M059J (cell line): ENCODE measurements at places on chromosomes 3 and 15. TPM values are rescaled to one million over a fixed set of nuclear protein-coding genes. Genes with fewer than 3 reads are reported as not detected.

VWA5B2 gene
- total RNA-seq: not detected in 2 replicates

GRAMD2A gene
- total RNA-seq: 0.34 and 0.44 TPM in 2 replicates

DNAH1 gene
- 0.02 and 0.52 TPM in 2 replicates for total RNA-seq

TMEM212 gene
- total RNA-seq: not detected in 2 replicates

CLDN16 gene
- not detected in 2 replicates for total RNA-seq

CACNA2D3 gene
- 0.91 TPM in 2 replicates for total RNA-seq

GPR15 gene
- total RNA-seq: 27.8 and 41.3 TPM in 2 replicates

ZWILCH gene
- total RNA-seq: 27.2 and 53.5 TPM in 2 replicates

SPTBN5 gene
- under 0.01 TPM in 1 of 2 replicates, not detected in the other for total RNA-seq

DOCK3 gene
- total RNA-seq: 0.52 and 1.0 TPM in 2 replicates

BSN gene
- 0.07 and 0.27 TPM in 2 replicates for total RNA-seq

OSTN gene
- not detected in 2 replicates for total RNA-seq

ACKR2 gene
- 0.02 TPM in 1 of 2 replicates, not detected in the other for total RNA-seq

ACAP2 gene
- total RNA-seq: 25.5 and 35.3 TPM in 2 replicates

CISH gene
- 0.81 and 0.99 TPM in 2 replicates for total RNA-seq

SEMA3F gene
- 3.7 and 6.6 TPM in 2 replicates for total RNA-seq

RETNLB gene
- not detected in 2 replicates for total RNA-seq

CHRM5 gene
- total RNA-seq: not detected in 2 replicates

CCDC13 gene
- total RNA-seq: 0.62 TPM in 1 of 2 replicates, not detected in the other

CDHR4 gene
- total RNA-seq: not detected in 2 replicates

PRRT3 gene
- total RNA-seq: 2.8 and 3.8 TPM in 2 replicates

EPHA3 gene
- 0.20 TPM in 1 of 2 replicates, not detected in the other for total RNA-seq

FANCD2OS gene
- total RNA-seq: not detected in 2 replicates

ISLR2 gene
- total RNA-seq: 0.17 TPM in 1 of 2 replicates, not detected in the other

PHC3 gene
- 32.2 and 32.9 TPM in 2 replicates for total RNA-seq

KCNMB2 gene
- total RNA-seq: 7.9 and 10.4 TPM in 2 replicates

APOD gene
- not detected in 2 replicates for total RNA-seq
